ENCODE measurements at places on chromosomes 12 and 14.

GRCh38 chr14:64815257-64815656 is 64.5 kb downstream of the SPTB start:
- DNase-seq = no peak

GRCh38 chr12:119631930-119632678 is 35.8 kb upstream of the PRKAB1 start:
- no peak for DNase-seq

- DNase-seq = no peak
These were observed 28.1 kb downstream of the SINHCAF start for GRCh38 chr12:31297572-31298514.

DNA sequence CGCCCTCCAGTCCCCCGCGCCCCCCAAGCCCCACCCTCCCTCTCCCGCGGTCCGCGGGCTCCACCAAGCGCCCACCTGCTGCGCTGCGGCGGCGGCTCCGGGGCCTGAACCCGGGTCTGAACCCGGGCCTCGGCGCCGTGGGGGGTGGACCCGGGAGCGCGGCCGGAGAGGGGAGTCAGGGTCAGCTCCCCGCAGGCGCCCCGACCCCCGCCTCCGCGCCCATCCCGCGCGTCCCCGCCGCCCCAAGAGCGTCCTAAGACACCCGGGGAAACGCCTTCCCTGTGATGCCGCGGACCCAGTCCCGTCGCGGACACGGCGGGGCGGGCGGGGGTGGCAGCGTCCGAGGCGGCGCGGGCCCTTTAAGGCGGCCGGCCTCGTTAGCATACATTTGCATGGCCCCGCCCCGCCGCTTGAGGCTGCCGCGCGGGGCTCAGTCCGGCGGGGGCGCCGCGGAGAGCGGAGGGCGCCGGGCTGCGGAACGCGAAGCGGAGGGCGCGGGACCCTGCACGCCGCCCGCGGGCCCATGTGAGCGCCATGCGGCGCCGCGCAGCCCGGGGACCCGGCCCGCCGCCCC is at the start of gene MMP17:
TSS of gene MMP17 (plus strand) at position 433 of the 574 bp plus-strand sequence. CDS start at position 535, 102 bp downstream.
- peak; percentile 73 for DNase-seq

DNA sequence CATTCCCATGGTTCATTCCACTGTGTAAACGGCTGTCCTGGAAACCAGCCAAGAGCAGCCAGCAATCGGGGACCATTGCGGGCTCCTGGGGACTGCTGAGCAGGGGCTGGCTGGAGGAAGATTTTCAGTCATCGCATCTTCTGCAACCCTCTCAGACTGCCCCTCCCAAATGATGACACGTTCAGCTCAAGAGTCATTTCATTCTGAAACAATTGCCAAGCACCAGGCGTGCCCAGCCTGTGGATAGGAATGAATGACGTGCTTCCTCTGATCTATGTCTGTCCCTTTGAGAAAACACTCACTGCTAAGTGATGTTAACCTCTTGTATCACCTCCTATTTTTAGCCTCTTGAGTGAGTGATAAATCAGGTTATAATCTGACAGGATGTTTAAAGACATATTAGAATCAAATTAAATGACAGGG is 62.0 kb downstream of the NDUFA12 start:
- peak; percentile 80 for DNase-seq

DNA sequence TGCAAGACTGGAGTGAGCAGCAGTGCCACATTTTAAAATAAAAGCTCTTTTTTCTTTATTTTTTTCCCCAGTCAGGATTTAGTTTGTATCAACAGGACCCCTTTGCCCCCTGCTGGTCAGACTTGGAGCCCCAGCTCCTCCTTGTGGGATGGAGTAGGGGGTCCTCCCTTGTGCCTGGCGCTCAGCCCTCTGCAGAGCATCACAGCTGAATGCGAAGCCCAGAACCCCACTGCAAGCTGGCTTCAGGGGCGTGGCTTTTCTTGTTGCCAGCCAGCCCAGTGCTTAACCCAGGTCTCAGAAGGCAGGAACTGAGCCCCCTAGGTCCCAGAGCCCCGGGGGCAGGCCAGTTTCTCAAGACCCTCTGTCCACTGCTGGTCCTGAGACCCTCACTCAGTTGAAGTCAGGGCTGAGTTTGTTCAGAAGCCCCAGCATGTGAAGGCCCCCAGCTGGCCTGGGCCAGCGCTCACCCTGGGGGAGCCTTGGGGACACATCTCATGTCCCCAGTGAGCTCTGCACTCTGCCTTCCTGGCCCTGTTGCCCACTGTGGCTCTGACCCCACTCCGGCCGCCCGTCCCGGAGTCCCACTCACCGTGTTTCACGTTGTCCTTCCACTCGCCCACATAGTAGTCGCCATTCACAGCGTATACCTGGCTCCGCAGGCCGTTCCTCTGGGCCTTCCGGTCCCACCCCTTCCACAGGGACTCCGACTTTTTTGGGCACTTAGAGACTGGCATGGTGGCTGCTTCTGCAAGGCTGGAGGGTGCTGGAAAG is 519 bp downstream of the MORN3 start:
- peak; percentile 37 for DNase-seq

DNA sequence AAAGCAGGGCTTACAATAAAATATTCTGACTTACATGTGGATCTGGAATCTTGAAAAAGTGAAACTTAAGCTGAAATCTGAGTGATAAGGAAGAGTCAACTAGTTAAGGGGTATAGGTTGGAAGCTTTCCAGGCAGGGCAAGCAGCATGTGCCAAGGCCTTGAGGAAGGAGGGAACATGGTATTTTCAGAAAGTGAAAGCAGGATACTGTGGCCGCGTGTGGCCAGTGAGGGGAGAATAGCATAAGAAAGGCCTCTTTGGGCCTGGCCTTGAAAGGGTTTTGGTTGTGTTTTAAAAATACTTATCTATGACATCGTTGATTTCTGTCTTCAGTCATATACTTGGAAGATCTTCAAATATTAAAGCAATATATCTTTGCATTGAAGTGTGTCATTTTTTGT is 213.4 kb downstream of the AKAP6 start:
- DNase-seq = no peak

DNA sequence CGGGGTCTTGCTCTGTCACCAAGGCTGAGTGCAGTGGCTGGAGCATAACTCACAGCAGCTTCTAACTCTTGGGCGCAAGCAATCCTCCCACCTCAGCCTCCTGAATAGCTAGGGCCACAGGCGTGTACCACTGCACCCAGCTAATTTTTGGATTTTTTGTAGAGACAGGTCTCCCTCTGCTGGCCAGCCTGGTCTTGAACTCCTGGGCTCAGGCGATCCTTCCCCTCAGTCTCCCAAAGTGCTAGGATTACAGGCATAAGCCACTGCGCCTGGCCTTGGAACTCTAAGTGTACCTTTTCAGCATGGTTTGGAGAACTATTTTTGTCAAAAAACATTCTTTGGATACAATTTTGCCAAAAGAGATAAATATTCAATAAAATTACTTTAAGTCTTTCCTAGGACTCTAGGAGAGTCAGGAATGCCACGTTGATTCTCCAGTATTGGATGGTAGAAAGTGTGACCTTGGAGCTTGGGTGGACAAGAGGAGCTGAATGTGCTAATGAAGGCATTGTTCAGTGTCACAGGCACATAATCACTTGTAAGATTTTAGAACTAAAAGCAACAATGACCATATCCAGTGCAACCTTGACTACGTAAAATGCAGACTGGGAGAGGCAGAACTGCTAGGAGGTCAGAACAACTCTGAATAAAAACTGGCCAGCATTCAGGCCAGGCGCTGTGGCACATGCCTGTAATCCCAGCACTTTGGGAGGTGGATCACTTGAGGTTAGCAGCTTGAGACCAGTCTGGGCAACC is 2.8 kb downstream of the SRSF9 start:
- DNase-seq = peak; percentile 62

GRCh38 chr12:123278101-123278627 is 6.5 kb upstream of the CDK2AP1 start:
- no peak for DNase-seq

DNA sequence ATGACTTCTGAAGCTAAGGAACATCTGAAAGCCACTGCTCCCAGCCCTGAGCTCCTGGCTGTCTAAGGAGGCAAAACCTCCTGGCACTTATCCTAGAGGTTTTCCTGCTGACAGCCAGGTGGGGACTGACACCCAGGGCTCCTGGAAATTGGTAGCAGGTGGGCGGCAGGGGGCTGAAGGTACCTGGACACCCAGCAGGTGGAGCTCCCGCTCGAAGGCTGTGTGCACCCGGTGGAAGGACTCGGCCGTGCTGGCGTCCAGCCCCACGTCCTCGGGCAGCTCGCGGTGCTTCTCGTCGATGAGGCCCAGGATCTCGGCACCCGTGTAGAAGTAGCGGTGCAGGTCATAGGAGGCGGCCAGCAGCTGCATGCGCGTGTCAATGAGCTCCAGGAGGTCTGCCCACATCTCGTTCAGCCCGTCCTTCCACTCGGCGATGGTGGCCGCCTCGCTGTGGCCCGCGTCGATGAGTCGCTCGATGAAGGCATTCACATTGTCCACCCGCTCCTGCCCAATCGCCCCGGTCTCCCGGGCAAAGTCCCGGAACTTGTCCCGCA is 68.2 kb downstream of the PLEKHG3 start:
- no peak for DNase-seq

GRCh38 chr14:32564596-32564995 is 235.5 kb downstream of the AKAP6 start:
- DNase-seq = peak; percentile 10

- DNase-seq = no peak
These were observed 3.5 kb downstream of the KICS2 start for GRCh38 chr12:64218597-64218996.

- peak; percentile 71 for DNase-seq
These were observed 140.5 kb downstream of the FOXN3 start for GRCh38 chr14:89276424-89276975.

- DNase-seq = no peak
These were observed 55.6 kb downstream of the LGMN start for GRCh38 chr14:92692822-92693226.

DNA sequence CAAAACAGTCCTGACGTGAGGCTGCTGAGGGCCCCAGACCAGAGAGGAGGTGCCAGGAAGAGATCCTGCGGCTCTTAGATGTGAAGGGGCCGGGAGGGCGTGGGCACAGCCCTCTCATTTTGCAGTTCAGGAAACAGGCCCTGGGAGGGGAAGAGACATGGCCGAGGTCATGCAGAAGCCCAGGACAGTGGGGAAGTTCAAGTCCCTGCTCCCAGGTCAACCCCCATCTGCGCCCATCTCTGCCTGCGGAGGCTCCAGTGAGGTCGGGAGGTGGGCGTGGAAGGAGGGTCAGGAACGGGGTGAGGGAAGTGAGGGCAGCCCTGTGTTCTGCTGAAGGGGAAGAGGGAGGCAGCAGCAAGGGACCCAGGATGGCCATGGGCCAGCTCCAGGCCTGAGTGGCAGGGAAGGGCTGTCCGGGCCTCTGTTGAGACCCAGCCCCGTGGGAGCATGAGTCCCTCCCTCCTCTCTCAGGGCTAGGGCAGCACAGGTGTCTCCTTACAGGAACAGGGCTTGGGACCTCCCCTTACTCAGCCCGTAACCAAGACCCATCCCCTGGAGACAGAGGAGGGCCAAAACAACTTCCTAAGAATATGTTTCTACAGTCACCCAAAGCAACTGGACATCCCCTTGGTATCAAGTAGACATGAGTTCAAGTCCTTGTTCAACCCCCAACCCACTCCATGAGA is 90.8 kb downstream of the LGMN start:
- DNase-seq = no peak

DNA sequence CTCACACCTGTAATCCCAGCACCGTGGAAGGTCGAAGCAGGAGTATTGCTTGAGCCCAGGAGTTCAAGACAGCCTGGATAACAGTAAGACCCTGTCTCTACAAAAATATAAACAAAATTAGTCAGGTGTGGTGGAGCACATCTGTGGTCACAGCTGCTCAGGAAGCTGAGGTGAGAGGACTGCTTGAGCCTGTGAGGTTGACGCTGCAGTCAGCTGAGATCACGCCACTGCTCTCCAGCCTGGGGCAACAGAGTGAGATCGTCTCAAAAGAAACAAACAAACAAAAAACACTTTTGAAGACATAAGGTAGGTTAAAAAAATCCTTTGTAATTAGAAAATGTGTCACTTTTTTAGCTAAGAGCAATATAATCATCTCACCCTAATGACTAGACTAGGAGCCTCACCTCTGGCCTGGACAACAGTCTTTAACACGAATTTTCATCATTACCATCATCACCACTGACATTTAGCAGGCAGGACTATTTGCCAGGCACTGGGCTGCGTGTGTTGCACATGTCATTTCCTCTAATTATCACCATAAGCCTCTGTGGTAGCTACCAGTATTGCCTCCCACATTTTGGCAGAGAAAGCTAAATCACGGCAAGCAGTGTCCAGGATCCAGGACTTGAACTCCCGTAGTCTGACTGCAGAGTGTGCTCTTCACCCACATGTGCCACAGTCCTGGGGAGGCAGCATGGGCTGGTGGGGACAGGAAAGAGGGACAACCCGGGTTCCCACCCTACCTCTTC is 4.6 kb upstream of the SYCP3 start:
- DNase-seq = no peak

- no peak for DNase-seq
These were observed 29.4 kb downstream of the PPP2R5E start for GRCh38 chr14:63513756-63514155.

GRCh38 chr12:43315961-43316360 is 236.0 kb downstream of the ADAMTS20 start:
- no peak for DNase-seq

GRCh38 chr12:3417937-3418462 is 73.0 kb upstream of the PRMT8 start:
- DNase-seq = no peak

DNA sequence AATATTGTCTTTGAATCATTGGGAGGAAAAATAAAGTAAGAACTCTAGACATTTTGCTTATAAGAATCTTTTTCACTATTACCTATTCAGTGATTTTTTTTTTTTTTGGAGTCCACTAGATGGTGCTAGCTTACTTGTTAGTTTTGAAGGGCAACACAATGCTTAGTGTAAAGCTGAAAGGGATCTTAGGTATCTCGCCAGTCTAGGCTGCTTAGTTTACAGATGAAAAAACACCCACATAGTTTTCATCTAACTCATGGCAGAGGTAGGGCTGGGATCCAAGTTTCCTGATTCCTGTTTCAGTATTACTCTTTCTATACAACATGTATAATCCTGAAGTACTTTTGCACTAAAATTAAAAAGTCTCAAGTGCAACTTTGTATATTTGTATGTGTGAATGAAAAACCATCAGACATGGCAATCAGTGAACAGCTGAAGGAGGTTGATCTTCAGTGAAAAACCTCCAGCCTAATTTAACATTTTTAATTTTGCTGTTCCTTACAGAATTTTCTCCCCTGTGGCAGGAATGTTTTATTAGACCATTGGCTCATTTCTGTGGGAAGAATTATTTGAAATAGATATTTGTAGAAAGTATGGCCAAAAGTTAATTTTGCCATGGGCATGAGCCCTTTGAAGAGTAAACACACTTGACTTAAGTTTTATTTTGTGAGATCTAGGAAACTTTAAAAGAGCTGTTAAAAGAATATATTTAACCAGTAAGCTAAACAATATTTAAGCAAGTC is 40.7 kb downstream of the LRRIQ1 start:
- DNase-seq = peak; percentile 61

DNA sequence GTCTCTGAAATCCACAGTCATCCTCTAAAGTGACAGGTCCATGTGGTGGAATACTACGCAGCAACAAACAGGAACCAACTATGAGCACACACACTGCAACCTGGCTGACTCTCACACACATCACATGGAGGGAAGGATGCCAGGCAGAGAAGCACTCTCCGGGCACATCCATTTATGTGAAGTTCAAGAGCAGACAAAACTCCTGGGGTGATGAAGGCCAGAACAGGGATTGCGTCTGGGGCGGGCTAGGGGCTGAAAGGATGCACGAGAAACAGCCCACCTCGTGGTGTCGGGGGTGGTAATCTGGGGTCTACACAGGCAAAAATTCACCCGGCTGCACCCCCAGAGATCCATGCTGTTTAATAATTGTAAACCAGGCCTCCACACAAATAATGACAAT is 100.2 kb downstream of the DICER1 start:
- no peak for DNase-seq

- peak; percentile 98 for DNase-seq
These were observed 144.2 kb downstream of the PLEKHA5 start for GRCh38 chr12:19273482-19274330.

GRCh38 chr12:89215196-89215595 is 137.1 kb downstream of the DUSP6 start:
- no peak for DNase-seq
